ENCODE measurements at places on chromosomes 12 and 14.

- no peak for DNase-seq
These were observed 9.0 kb upstream of the NUMB start for GRCh38 chr14:73467377-73467776.

- no peak for DNase-seq
These were observed 8.3 kb downstream of the XPOT start for GRCh38 chr12:64412459-64412858.

DNA sequence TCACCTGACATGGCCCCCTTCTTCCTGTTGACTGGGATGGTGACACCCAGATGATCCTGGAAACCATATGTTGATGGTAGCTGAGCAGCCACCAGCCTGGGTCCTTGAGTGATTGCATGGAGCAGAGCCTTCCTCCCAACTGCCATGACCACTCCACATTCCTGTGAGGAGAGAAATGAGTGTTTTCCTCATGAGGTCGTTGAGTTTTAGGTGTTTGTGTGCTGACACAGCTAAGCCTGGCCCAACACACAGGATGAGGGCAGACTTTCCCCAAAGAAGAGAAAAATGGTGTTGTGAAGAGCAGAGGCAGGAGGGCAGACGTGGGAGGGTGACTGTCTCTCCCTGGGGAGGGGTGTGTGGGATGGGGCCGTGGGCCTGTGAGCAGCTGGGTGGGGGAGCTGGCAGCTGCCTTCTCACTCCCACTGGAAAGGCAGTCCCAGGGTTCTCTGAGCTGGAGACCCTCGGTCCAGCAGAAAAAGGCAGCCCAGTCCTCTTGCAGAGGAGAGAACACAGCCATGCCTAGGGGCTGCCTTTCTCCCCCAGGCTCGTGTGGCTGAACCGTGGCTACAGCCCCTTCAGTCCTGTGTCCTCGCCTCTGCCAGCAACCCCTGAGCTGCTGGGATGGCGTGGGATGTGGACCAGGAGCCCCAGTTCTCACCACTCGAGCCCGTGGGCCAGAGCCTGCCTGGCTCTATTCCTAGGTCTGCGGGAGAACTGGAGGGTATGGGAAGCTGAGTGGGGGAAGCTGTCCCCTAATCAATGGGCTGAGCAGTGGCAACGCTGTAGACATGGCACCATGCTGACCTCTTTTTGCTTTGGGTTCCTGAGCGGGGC is 257.0 kb downstream of the ADGRD1 start:
- no peak for DNase-seq

- DNase-seq, result no peak
These were observed 910 bp upstream of the TM7SF3 start for GRCh38 chr12:27014859-27015729.

GRCh38 chr12:91326058-91327027 is 143.7 kb upstream of the DCN start:
- DNase-seq, result no peak

DNA sequence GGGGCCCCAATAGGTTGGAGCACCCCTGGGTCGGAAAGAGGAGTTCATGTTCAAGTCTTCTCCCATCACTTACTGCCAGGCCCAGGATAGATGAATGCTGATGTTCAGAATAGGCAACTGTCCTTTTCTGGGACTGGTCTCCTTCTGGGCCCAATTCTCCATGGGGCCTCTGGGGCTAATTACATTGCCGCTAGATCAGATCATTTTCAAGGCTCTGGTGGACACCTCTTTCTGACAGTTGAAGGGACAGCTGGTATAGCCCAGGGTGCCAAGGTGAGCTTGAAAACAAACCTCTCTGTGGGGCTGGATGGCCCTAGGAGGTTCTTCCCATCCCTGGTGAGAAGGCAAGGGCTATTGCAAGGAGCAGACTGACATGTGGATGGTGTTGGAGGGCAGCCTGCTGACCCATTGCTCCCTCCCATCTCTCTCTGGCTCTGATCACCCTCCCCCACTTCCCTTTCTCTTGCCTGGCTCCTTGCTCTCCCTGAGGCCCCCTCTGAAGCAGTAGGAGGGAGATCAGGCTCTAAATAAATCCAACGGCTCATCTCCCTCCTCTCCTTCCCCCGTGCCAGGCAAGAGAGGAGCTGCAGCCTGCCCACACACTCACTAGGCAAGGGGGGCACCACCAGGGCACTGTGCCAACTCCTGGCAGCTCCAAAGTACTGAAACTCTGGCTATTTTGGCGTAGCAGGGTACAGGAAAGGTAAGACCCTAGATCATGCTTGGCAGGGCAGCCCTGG is 1.9 kb downstream of the CACNB3 start:
- DNase-seq, result no peak

GRCh38 chr12:50659260-50659659 is 104.6 kb upstream of the ATF1 start:
- DNase-seq, result no peak

- DNase-seq, result no peak
These were observed 45.6 kb downstream of the STAB2 start for GRCh38 chr12:103632554-103633216.

DNA sequence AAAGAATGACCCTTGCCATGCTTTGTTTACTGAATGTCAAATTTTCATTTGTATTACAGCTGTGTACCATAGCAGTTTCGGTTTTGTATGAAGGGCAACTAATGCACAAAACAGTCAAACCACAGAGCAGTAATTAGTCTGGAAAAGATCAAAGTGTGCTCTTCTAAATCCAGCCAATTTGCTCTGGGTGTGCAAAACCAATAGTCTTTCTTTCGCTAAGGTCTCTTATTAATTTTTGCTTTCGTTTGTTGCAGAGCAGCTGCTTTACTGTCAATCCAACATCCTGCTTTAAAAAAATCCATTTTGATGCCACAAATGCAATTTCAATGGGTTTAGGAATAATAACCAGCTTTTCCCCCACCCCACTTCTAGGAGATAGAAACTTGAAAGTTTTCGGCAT is 114.2 kb downstream of the BRMS1L start:
- no peak for DNase-seq

GRCh38 chr12:67442896-67443295 is 173.7 kb downstream of the CAND1 start:
- no peak for DNase-seq

- no peak for DNase-seq
These were observed 522.9 kb downstream of the FLRT2 start for GRCh38 chr14:86052868-86053267.

- no peak for DNase-seq
These were observed 16.9 kb downstream of the LRCOL1 start for GRCh38 chr12:132593521-132593920.

DNA sequence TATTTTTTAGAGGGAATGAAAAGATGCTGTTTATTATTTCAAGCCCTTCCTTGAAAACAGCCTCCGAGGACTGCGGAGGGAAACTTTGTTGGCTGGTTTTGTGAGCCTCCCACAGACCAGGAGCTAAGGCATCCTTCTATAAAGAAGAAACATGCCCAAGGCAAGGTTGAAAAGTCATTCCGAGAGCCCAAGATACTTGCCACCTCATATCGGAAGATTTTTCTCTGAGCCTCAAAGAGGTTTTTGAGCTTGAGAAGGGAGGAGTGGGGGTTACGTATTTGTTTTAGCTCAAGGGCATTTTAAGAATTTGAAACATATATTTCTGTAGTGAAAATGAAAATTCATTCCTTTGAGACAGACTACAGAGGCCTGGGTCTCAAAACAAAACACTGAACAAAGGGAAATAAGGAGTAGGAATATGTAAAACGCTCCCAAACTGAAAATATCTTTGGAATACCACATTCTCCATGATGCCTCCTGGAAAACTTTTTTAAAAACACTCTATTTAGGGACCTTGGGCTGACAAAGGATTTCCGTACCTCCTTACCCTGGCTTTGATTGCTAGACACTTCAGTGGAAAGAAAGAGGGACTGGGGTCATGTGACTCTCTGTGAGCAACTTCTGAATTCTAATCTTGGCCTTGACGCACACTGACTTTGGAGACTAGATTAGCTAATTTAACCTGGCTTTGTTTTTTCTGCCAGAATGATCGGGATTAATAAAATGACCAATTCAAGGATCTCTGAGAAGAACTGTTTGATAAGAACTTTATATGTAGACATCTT is 180.9 kb downstream of the SRGAP1 start:
- no peak for DNase-seq

GRCh38 chr12:26786865-26787514 is 46.0 kb downstream of the ITPR2 start:
- no peak for DNase-seq

DNA sequence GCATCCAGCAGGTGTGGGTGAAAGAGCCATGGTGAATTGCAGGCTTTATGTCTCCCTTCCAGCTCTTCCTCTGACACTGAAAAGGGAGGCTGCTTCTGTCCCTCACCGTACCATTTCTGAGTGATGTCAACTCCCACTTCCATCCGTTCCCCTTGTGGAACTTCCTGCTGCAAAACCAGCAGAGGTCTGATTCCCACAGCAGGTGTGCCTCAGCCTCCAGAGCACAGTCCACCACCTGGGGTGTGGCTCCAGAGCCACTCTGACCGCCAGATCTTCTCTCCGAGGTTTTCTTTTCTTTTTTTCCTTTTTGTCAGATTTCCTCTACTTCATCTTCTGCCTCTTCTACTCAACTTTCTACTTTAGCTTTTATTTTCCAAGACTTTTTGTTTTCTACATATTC is 62.7 kb downstream of the CDC42BPB start:
- no peak for DNase-seq

GRCh38 chr12:131348646-131349045 is 362.2 kb upstream of the SFSWAP start:
- DNase-seq, result no peak

GRCh38 chr14:99899578-99900178 is 106.5 kb downstream of the EML1 start:
- no peak for DNase-seq

DNA sequence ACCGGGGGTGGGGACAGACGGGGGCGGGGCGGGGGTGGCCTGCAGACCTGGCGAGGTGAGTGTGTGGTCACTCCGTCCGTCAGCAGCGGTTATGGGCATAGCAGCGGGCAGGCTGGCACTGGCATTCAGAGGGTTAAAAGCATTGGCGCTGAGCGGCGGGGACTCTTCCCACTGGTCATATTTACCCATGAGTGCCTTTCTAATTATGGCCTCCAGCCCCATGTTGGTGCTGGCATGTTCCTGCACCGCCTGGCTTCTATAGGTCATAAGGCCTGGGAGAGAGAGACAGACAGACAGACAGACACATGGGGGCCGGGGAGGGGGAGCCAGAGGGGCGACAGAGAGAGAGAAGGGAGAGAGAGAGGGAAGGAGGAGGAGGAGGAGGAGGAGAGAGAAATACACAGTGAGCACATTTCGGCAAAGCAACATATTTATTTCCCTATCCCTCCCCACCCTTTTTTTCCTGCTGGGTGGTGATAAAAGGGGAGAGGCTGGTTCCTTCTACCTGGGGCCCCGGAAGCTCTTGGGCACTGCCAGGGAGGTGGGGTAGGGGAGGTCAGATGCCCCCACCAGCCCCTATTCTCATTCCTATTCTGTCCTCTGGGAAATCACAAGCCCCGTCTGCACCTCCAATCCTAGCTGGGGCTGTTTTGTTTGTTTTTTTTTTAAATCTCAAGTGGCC is 32.6 kb downstream of the RFLNA start:
- DNase-seq, result no peak

All from T follicular helper cell (primary cell).